ENCODE measurements at places on chromosomes 11 and 22.

DNA sequence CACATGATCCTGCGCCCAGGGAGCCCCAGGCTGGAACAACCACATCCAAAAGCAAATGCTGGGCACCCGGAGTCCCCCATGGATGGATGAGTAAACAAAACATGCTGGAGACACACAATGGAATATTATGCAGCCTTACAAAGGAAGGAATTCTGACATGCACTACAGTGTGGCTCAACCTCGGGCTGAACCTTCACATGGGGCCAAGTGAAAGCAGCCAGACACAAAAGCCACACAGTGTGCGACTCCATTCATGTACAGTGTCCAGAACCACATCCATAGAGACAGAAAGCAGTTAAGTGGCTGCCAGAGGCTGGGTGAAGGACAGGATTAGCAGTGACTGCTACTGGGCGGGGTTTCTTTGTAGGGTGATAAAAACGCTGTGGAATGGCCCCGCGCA lies 10.1 kb downstream of the POLR3H start:
- DNase-seq = no peak

DNA sequence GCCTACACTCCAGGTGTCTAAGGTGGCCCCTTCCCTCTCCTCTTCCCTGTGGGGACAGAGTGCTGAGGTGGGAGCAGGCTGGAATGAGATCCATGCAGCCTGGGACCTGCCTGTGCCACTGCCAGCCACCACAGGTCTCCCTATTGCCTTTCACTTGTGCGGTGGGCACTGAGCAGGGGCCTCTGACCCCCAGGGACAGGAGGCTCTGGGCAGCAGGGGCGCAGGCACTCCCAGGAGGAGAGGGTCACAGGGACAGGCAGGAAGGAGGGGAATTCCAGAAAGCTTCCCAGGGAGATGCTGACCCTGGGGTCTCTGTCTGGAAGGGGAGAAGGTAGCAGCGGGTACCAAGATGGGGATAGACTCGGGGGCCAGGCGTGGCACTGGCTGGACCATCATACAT lies 228.5 kb upstream of the B3GAT1 start:
- DNase-seq = no peak

DNA sequence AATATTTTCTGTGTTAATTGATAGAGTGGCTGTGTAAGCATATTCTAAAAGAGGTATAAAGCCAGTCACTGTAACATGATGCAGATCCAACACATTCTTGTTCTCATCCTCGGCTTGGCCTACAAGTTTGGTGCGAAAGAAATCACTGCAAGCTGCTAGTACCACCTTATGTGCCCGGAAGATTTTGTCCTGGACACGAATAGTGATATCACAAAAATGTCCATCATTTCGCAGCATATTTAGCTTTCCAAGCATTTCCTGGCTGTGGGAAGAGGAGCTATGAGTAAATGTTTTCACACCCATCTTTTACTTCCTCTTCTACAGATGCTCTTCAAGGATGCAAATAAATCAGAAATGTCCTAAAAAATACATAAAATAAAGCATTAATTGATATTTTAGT lies 53.1 kb downstream of the ZBTB44 start:
- DNase-seq = no peak

DNA sequence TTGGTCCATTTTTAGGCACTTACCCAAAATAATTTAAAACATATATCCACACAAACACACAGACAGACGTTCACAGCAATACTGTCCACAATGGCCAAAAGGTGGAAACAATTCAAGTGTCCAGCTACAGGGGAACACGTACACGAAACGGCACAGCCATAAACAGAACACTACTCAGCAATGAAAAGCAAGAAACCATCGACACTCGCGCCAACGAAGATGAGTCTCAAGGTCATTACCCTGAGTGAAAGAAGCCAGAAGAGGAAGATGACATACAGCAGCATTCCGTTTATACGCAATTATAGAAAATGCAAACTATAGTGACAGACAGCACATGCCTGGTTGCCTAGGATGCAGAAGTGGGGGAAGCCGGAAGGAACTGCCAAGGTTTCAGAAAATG lies 13.4 kb upstream of the COMT start:
- DNase-seq = no peak

Measured in SIG-M5 (cell line).